ENCODE measurements at places on chromosomes 4 and X. TPM values are rescaled to one million over a fixed set of nuclear protein-coding genes. Genes with fewer than 3 reads are reported as not detected.

PIN4 gene
- 5.2 TPM for total RNA-seq

VSIG1 gene
- total RNA-seq, result under 0.01 TPM

ABCG2 gene
- 0.65 TPM for total RNA-seq

FHIP1A gene
- total RNA-seq, result 1.3 TPM

RBM46 gene
- total RNA-seq, result under 0.01 TPM

PASD1 gene
- total RNA-seq, result not detected

TCEAL2 gene
- 2.6 TPM for total RNA-seq

XAGE1A gene
- total RNA-seq, result not detected

C4orf51 gene
- total RNA-seq, result not detected

CENPC gene
- 31.9 TPM for total RNA-seq

NAA11 gene
- total RNA-seq, result not detected

CT47B1 gene
- not detected for total RNA-seq

GAGE1 gene
- total RNA-seq, result not detected

DACH2 gene
- total RNA-seq, result not detected

SSX4 gene
- not detected for total RNA-seq

SLIT2 gene
- 0.13 TPM for total RNA-seq

GLA gene
- 26.5 TPM for total RNA-seq

STK32B gene
- 13.1 TPM for total RNA-seq

PLXNB3 gene
- 5.0 TPM for total RNA-seq

TMSB4X gene
- total RNA-seq, result 7,748 TPM

CYLC1 gene
- total RNA-seq, result not detected

WDR45 gene
- 49.0 TPM for total RNA-seq

KLF8 gene
- 4.6 TPM for total RNA-seq

COX7B2 gene
- not detected for total RNA-seq

TAF7L gene
- 0.26 TPM for total RNA-seq

OPRPN gene
- total RNA-seq, result not detected

PJA1 gene
- 16.5 TPM for total RNA-seq

TRIM60 gene
- total RNA-seq, result not detected

All from articular chondrocyte of knee joint (primary cell).